Cortex of kidney (tissue), 1 donor: ENCODE measurements at places on chromosomes 1 and 21.

DNA sequence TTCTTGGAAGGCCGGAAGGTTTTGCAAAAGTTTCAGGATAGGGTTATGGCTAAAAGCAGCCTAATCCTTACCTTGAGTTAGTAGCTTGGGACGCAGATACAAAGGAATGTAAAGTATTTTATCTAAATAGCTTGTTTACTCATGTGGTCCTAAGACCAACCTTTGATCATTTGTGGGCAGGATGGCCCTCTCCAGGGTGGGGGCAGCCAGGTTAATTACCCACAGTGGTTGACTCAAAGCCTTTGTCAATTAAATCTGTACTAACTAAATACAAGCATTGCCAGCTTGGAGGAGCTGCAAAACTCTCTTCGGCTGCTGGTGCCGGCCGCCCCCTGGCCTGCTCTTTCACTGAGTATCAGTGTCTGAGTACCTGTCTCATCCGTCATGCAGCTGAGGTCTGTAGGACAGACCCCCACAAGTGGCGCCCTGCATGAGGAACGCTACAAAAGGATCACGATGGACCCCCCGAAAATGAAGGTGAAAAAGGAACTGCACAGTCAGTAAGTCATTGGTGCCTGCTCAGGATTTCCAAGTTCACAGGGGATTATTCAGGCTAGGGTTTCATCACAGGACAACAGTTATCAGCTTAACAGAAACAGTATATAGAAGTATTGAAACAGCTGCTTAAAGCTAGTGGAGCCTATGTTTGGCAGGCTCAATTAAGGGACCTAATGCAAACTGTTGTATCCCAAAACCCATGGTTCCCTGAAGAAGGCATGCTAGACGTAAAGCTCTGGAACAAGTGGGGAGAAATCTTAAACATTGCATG is 212.5 kb upstream of the MAP1LC3C start:
- DNase-seq, result no peak

DNA sequence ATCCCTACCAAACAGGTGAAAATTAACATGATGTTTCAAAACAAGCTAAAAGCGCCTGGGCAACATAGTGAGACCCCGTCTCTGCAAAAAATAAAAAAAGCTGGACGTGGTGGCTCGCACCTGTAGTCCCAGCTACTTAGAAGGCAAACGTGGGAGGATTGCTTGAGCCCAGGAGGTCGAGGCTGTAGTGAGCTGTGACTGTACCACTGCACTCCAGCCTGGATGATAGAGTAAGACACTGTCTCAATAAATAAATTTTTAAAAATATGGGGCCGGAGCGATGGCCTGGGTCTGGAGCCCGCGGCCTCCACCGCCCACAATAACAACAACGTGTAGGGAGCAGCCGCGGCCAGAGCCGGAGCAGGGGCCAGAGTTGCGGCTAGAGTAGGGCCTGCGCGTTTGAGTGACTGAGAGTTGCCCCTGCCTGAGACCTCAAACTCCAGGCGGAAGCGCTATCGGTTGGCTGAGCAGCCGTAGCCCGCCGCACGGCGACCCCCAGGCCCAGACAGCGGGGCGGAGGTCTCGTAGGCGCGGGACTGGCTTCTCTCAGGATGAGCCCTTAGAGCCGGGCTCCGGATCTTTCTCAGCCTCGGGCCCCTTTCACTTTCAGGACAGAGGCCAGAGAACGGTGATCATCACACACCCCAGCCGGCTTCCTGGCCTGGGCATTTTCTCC is 41.4 kb downstream of the ZMYM1 start:
- no peak for DNase-seq

DNA sequence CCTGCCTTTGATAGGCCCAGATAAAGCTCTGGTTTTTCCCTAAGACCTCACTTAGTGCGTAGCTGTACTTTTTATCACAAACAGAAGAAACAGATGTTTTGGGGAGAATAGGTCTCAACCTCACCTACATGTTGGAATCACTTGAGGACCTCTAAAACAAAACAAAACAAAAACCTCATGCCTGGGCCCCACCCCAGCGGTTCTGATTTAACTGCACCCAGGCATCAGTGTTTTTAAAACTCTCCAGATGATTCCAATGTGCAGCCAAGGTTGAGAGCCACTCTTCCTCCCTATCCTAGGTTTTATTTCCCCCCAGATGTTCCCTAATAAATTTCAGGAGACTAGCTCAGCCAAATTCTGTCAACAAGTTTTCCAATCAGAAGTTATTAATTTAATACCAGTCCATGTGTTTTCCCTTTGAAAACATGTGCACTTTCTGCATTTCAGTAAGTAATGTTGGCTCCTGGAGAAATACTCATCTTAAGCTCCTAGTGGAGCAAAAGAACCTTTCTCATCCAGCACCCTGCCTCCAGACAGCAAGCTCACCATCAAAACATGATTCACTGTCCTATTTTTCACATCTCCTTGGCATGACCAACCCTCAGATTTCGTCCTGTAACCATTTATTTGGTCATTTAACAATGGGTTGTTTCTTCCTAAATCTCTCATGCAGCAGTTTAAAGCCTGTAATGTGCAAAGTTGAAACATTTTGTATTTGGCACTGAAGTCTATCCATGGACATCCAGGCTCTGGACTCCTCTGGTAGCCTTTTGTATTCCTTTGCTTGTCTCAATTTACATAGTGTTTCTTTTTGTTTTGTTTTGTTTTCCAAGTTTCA is 27.5 kb downstream of the LRRC8C start:
- DNase-seq, result no peak

DNA sequence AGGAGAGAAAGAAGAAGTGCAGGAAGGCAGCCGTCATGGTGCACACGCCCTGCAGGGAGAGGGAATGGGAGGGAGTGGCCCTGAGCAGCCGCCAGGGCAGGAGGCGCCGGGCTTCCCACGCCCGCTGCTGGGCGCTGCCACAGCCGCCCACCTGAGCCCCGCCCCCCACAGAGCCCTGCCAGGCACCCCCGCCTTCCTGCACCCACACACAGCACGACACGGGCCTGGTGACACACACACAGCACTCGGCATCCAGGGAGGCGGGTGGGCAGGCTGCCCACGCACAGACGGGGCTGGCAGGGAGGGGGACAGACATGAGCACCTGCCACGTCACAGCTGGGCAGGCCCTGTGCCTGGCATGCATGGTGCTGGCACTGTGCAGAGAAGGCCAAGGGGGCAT is 27.5 kb downstream of the ADGRB2 start:
- DNase-seq, result no peak

DNA sequence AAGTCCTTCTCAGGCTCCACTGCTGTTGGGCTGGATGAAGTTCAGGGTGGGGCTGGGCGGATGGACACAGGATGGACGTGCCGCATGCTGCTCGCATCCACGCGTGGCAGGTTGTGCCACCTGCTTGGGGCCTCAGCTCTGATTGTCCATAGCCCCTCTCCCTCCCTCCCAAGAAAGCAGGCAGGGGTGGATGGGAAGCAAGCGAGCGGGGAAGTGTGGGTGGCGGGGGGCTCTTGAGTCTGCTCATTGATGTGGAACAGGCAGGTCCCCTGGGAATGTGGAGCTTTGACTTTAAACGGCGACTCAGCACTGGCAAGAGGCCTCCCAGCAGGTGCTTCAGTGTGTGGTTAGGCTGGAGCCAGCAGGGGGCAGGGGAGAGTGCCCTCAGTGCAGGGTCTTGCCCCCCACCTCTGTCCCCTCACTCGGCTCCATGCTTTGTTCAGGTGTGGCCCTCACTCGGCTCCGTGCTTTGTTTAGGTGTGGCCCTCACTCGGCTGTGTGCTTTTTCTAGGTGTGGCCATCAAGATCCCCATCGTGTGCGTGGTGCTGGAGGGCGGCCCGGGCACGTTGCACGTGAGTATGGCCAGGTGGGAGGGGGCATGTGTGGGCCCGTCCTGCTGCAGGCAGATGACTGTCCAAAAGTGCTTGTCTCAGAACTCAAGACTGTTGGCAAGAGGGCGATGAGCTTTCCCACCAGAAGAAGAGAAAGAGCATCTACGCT is 23.9 kb downstream of the TRPM2 start:
- DNase-seq, result no peak

DNA sequence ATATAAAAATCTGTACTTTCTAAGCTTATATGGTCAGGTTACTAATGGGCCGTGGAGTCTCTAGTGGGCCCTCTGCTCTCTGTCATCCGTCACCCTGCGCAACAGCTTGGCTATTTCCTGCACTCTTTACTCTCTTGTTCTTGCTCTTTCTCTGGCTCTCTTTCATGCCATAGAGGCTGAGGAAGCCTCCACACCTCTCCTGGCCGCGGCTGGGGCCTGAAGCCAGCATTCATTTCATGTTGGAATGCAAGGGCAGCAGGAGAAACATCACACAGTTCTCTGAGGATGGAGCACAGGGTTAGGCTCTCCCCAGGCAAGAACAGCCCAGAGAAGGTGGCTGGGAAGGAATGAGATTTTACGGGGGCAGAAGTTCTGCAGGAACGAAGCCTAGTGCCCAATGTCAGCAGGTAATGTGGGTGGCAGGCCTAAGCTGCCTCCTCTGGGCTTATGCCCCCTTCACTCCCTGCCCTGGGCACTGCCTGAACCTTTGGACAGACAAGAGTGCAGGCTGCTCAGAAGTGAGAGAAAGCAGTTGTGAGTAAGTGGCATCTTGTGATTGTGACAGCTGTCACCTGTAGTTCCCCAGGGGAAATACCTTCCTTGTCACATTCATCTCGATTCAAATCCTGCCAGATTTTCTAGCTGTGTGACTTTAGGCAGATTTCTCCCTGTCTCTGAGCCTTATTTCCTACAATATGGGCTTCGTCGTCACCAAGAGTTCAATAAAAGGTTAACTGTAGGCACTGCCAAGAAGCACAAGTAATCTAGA is 3.6 kb upstream of the FHAD1 start:
- DNase-seq, result no peak

DNA sequence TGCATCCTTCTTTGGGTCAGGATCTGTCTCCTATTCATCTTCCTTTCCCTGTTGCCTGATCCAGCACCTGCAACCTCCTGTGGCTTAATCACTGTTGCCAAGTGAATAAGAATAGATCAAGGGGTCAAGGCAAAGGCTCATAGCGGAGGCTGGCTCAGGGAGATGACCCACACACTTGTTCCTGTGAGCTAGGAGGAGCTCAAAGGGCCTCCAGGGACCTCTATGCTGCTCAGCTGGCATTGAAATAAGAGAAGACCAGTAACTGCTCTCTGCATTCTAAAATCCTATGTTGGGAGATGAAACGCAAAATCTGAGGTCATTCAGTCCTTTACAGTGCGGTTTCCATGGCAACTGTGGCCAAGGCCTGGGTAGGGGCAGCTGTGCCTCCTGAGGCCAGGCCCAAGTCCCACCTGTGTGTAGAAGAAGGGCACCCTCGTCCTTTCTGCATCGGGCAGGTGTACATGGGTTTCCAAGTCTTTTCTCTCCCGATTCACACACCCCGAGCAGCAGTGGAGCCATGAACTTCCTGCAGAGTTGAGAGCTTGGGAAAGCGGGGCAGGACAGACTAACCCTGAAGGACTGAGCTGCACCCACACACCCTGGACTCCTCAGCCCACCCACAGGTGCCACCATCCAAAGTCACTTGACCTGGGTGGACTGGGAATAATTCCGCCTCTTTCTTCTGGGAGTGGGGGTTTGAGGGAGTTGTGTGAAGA is 27.8 kb upstream of the STUM start:
- no peak for DNase-seq
